Activated CD4-positive, alpha-beta T cell treated with anti-CD3 and anti-CD28 coated beads, Interleukin-2, amount 50 U/mL, for 1 hour (primary cell): ENCODE measurements at places on chromosomes 11 and 22.

DNA sequence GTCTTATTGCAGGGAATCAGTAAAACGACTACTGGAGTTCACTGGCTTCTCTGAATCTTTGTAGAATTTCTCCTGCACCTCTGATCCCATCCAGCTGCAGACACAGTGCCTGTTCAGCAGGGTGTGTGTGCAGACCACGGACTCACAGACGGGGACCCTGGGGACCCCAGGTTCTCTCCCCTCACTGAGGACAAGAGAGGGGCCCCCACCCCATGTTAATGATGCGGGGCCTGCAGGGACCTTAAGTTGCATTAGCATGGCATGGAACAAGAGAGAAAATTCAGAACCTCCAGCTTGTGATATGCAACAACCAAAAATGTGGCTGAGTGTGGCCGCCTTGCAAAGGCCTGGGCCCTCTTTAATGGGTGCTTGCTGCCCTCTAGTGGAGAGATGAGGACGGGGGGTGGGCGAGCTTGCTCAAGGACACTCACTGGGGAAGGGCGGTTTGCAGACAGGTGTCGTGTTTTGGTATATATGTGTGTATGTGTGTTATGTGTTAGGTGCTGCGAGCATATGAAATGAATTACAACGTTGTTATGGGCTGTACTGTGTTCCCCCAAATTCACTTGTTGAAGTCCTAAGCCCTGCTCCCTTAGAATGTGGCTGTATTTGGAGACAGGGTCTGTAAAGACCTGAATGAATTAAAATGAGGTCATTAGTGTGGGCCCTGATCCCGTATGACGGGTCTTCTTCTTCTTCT lies 84.4 kb upstream of the SEPTIN5 start:
- peak; percentile 86 for DNase-seq

GRCh38 chr11:45652781-45653180 lies 12.6 kb downstream of the CHST1 start:
- no peak for DNase-seq

DNA sequence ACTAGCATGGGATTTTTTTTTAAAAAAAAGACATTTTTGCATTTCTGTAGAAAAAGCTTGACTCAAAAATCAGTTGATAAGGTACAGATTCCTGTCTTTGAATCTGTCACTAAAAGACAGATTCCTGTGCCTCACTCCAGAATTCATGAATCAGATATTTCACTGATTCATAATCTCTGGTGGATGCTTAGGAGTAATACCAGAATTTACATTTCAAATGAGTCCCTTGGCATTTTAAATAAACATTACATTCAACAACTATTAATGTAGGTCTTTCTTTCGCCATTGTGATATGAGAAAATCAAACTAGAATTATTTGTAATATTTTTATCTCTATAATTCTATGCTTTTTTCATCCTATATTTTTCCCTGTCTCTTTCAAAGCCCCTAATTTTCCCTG lies 128.3 kb downstream of the APIP start:
- DNase-seq = no peak

GRCh38 chr22:46055911-46056545 lies 79.1 kb upstream of the WNT7B start:
- no peak for DNase-seq

GRCh38 chr22:40329466-40329865 lies 16.8 kb upstream of the ADSL start:
- DNase-seq = no peak

GRCh38 chr11:63889344-63889743 lies 27.6 kb downstream of the RCOR2 start:
- no peak for DNase-seq

GRCh38 chr11:107594736-107595135 lies 3.8 kb downstream of the ELMOD1 start:
- no peak for DNase-seq

DNA sequence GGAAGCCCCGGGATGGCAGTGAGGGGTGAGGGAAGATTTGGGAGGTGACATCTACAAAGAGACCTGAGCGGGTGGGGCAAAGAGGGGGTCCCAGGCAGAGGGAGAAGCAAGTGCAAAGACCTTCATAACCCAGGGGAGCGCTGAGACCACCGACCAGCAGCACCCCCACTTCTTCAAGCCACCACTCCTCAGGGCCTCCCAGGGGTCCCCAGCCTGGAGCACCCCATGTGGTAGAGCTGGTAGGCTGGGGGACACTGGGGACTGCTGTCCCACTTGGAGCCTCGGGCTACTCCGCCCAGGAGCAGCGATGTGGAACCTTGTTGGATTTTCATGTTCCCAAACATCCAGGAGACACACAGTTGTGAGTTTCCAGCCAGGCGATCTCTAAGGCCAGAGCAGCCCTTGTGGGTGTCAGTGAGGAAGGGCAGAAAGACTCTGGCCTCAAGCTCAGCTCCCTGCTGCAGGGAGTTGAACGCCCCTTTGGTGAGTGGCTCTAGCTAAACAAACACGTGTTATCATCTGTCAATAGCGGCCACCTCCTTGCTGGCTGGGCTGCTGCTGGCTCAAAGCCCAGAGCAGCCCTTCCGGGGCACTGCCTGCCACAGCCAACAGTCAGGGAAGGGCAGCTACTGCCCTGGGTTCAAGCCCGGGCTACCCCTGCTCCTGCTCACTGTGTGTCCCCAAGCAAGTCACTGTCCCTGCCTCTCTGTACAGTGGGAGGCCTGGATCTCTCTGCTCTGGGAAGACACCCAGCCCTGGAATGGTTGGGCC lies 25.7 kb upstream of the CHKA start:
- DNase-seq = no peak

DNA sequence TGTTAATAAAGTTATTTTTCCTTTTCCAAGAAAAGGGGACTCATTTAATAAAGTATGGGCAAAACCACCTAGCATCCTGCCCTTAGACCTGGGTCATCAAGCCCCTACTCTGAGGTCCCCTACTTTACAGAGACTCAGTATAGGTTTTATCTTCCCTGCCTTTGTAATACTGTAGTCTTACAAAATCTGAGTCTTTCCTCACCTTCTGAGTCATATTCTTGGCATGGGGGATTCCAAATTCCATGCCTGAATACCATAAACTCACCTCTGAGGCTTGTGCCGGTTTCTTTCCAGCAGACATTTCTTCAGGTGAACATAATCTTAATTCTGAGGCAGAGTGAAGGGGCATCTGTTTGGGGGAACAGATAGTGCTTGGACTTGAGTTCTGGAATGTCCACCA lies 282.5 kb downstream of the KCNA4 start:
- DNase-seq = no peak

- DNase-seq = no peak
These were observed 121.7 kb upstream of the CHORDC1 start for GRCh38 chr11:90344546-90344945.

GRCh38 chr11:4466871-4467442 lies 15.5 kb upstream of the OR52K1 start:
- no peak for DNase-seq
